ENCODE measurements at places on chromosomes 11 and 22. TPM values are rescaled to one million over a fixed set of nuclear protein-coding genes. Genes with fewer than 3 reads are reported as not detected.

The OR52I1 gene
- not detected for total RNA-seq

The IL17REL gene
- total RNA-seq = not detected

- no peak for DNase-seq
These were observed 5.5 kb downstream of the TTC28 start for GRCh38 chr22:28674121-28674563.

The GGA1 gene
- total RNA-seq = 41.5 TPM

DNA sequence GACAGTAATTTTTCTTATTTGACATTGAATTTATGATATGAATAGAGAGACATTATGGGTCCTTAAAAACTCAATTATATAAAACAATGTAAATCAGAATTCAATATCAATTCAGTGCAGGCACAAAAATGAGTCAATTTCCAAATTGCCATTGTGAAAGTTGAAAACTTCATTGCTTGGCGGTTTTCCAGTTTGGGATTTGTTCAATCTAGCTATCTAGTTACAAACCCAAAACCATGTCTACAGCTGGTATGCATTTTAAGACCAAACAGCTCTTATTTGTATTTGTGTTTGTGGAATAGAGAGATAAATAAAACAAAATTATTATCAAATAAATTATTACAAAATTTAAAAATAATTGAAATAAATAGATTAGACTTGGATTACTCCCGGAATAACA, 1206.6 kb upstream of the RAG2 start:
- no peak for DNase-seq

DNA sequence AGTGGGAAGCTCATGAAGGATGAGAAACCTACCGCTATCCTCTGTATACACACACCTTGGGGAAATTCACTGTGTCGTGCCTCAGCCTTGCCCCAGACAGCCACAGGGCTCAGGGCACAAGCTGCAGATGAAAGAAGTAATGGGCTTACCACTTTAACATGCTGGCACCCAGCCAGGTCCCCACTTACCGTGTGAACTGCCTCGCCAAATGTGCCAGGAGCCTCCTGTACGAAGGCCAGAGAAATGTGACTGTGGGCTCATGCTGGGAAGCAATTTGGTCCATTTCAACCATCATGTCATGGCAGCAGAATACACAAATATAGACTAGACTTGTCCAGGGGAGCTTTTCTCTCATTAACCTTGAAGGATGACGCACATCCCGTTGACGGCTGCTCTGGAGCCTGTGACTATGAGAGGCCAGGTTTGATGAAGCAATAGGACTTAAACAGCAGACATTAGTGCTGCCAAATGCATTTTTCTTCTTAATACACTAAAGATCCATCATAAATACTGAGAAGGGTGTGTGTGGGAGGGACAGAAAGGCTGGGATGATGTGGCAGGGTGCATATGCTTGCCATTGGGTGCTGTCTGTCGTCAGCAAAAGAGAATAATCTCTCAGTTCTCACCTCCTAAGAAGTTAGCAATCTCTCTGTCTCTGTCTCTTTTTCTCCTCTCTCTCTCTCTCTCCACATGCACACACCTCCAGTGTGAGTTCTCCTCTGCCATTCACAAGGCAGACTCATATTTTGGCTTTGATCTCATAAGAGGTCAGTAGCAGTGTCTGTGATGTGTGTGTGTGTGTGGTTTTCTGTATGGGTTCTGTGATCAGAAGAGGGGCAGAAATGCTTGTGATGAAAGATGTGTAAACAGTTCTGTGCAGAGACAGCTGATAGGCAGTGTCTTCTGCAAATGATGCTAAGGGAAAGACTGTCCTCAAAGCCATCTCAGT, 142.4 kb downstream of the KIRREL3 start:
- no peak for DNase-seq

The ZBTB16 gene
- 3.1 TPM for total RNA-seq

DNA sequence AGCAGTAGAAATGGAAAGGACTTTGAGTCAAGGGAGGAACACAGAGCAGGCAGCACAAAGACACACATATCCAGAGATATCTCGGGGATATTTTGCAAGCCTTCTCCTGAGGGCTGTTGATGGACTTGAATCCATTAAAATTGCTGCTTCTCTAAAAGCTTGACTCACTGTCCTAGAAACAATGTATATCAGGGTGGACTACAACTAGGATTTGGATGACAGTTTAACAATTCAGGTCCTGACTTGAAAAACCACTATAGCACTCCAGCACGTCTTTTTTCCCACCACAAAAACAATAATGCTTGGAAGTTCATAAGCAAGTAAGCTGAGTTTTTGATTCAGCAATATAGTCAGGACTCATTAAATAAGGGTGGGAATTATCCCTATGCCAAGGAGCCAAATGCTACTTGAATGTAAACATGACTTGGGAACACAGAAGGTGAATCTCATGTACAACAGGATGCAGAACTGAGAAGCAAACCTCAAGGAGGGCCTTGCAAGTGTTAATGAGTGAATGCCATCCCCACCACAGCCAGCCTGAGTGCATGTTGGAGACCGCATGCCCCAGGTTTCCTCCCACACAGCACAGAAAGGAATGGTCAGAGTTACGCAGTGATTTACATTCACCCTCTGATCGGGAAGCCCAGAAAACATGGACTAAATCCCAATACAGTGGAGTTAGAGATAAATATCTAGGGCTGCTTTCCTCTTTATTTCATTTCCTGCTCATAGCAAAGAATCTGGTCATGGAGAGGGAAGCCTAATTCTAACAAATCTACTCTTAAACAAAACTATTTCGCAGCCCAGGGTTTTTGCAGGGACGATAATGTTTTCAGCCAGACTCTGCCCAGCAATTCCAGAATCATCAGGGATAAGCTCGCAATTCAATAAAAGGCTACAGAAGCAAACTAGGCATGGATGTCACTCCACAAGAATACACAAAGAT, 98.4 kb upstream of the OR9G4 start:
- DNase-seq = peak; percentile 60

The PYGM gene
- 0.26 TPM for total RNA-seq

GRCh38 chr22:48949375-48950149, 878.1 kb downstream of the BRD1 start:
- DNase-seq = no peak

GRCh38 chr11:76602431-76602861, 68.1 kb downstream of the LRRC32 start:
- no peak for DNase-seq

- no peak for DNase-seq
These were observed 113.4 kb downstream of the GAB2 start for GRCh38 chr11:78304201-78304600.

DNA sequence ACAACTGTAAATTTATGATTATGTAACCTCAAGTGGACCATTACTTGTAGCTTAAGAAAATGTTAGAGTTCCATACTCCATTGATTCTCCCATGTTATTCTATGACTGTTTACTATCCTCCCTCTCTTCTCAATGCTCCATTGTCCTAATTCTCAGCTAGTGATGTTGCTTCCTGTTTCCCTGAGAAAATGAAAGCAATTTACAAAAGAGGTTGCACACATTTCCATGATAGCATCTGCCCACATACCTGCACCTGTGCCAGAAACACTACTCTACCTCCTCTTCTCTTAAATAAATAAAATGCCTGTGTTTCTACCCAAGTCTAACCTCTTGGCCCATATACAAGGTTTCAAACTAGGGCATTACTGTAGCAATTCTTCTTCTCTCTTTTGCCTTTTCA, 1620.9 kb downstream of the FAM181B start:
- no peak for DNase-seq

GRCh38 chr22:46841522-46841921, 79.1 kb downstream of the TBC1D22A start:
- no peak for DNase-seq

DNA sequence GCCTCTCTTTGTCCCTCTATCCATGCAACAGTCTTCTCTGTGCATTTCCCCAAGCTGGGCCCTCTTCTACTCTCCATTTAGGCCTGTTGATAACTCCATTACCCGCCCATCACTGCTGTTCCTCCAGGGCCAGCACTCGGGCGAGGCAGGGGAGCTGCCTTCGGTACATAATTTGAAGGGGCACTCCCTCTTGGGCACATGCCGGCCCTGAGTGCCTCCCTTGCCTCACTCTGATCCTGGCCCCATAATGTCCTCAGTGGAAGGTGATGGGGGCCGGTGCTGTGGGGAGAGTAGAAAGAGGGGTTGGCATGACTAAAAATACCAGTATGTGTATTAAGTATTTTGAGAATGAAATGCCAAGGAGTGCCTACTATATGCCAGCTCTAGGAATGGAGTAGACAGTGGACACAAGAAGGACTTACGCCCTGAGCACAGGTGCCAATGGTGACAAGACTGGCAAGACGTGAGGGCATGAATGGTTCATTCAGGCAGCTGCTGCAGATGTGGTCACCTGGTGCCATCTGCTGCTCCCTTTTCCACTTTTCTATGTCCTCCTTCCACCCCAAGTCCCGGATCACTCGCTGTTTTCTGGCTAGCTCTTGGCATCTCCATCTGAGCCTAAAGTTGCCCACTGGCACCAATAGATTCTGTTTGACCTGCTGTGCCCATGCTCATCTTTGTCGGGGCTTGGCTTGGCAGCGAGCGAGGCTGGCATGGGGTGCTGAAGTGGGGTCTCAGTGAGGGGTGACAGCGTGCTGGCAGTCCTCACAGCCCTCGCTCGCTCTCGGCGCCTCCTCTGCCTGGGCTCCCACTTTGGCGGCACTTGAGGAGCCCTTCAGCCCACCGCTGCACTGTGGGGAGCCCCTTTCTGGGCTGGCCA, 22.6 kb downstream of the TMEM218 start:
- no peak for DNase-seq

DNA sequence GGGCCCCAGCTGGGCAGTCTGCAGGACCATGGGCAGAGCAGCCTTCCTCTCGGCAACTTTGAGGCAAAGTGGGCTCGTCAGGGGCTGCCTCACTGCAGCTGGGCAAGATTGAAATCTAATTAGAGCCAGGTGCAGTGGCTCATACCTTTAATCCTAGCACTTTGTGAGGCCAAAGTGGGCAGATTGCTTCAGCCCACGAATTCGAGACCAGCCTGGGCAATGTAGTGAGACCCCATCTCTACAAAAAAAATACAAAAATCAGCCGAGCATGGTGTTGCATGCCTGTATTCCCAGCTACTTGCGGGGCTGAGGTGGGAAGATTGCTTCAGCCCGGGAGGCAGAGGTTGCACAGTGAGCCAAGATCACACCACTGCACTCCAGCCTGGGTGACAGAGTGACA, 34.2 kb downstream of the ARHGAP8 start:
- no peak for DNase-seq

The MCHR1 gene
- not detected for total RNA-seq

DNA sequence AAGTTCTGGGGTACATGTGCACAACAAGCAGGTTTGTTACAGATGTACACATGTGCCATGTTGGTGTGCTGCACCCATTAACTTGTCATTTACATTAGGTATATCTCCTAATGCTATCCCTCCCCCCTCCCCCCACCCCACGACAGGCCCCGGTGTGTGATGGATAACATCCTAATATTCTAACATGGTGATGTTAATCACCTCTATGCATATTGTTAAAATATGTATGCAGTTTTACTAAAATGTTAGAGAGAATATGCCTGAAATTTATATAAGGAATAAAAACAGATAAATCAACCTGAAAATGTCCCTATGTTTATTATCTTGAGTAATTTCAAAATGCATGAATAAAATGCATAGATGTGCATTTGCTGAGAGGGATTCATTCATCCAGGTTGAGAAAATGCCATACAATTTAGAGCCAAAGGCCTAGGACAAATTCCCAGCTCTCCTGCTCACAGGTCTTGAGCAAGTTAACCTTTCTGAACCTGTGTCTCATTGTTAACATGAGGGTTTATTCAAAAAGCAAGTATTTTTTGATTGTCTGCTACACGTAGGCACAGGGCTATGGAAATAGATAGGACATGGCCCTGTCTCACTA, 38.7 kb downstream of the APIP start:
- DNase-seq = no peak

The IL18 gene
- 72.1 TPM for total RNA-seq

The CSKMT gene
- 21.3 TPM for total RNA-seq

DNA sequence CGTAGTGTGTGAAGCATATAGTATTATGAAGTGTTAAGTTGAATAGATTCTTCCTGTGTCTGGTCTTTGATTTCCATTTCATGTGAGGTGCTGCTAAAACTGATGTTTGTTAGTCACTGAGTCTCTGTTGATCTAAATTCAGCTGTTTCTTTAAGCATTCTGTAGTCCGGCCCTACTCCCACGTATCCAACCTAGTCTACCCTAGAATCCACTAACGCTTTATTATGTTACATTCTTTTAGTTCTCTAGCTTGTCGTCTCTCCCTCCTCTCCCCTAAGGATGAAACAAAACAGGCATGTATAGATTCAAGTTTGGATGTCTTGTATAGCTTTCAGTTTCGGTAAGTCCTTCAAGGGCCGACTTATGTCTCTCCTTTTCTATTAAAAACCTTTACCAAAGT, 4.1 kb downstream of the WEE1 start:
- DNase-seq = peak; percentile 39

- peak; percentile 70 for DNase-seq
These were observed 217.1 kb downstream of the CSNK2A3 start for GRCh38 chr11:11135820-11136476.

DNA sequence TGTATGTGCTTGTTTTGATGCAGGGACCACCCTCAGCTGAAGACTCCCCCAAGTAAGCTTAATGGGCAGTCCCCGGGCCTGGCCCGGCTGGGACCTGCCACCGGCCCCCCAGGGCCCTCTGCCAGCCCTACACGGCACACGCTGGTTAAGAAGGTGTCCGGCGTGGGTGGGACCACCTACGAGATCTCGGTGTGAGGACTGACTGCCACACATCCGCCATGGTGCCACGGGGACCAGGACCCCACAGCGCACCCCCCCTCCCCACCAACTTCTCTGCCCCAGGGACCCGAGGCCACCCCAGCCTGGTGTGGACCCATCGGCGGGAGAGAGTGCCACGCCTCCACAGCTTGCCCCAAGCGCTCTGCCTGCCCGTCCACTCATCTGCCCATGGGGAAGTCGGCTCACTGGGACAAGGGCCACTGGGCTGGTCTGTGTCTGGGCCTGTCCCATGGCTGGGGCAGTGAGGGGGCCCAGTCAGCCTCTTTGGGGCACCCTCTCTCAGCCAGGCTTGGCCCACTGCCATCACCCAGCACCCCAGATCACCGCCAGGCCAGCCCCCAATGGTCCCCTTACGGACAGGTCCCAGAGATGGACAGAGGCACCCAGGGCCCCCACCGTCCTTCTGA, 5.5 kb downstream of the CCDC188 start:
- no peak for DNase-seq

DNA sequence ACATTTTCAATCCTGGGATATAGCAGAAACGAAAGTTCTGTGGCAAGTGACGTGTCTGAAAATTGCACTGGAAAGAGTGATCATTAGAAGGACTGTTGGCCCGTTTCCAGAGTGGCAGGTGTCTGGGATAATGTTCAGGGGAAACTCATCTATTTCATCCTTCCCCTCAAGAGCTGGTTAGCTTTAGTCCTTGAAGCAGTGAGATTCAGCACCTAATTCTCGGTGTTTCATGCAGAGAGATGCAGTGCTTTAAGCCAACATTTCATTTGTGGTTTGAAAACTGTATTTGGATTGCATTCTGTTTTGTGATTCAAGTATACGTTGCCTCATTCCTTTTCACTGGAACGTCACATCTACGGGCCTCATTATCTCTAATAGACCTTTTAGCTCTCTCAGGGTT, 205.0 kb upstream of the RAG2 start:
- DNase-seq = no peak

The MMP11 gene
- total RNA-seq = 0.53 TPM

GRCh38 chr11:47533690-47534151, 19.2 kb downstream of the CELF1 start:
- no peak for DNase-seq

- no peak for DNase-seq
These were observed 4.1 kb upstream of the TENM4 start for GRCh38 chr11:79444923-79445322.

Data from bronchial epithelial cell (primary cell).